Stimulated activated CD4-positive, alpha-beta T cell treated with anti-CD3 and anti-CD28 coated beads, Interleukin-1b, Interleukin-23, amount 100 ng/mL, for 1 hour (primary cell): ENCODE measurements at places on chromosomes 13 and 19.

DNA sequence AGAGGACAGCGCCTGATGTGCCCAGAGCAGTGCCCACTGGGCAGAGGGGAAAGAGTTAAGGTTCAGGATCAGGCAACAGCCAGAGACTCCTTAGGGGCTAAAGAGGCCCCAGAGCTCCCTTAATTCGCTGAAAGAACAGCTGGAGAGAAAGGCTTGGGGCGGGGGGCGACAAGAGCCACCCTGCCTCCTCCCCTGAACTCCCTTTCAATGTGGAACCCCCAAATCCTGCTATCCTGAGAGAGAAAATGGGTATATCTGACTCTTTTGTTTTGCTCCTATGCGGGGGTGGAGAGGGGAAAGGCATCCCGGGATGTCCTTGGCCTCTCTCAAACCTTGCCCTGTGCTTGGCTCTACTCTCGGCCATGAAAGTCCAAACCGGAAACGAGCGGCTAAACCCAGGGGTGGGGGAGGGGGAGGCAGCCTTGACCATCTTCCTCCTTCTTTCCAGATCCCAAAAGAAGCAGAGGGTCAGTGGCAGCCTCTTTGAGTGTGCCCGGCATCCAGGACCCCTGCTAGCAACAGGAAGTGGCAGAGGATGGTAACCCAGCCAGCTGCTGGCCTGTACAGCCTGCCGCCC is 4.7 kb downstream of the PRKACA start:
- no peak for DNase-seq

GRCh38 chr13:81610644-81611043 is 1269.7 kb upstream of the SPRY2 start:
- no peak for DNase-seq

- DNase-seq = no peak
Observed at GRCh38 chr19:17424743-17425365, 5.0 kb downstream of the MVB12A start.

DNA sequence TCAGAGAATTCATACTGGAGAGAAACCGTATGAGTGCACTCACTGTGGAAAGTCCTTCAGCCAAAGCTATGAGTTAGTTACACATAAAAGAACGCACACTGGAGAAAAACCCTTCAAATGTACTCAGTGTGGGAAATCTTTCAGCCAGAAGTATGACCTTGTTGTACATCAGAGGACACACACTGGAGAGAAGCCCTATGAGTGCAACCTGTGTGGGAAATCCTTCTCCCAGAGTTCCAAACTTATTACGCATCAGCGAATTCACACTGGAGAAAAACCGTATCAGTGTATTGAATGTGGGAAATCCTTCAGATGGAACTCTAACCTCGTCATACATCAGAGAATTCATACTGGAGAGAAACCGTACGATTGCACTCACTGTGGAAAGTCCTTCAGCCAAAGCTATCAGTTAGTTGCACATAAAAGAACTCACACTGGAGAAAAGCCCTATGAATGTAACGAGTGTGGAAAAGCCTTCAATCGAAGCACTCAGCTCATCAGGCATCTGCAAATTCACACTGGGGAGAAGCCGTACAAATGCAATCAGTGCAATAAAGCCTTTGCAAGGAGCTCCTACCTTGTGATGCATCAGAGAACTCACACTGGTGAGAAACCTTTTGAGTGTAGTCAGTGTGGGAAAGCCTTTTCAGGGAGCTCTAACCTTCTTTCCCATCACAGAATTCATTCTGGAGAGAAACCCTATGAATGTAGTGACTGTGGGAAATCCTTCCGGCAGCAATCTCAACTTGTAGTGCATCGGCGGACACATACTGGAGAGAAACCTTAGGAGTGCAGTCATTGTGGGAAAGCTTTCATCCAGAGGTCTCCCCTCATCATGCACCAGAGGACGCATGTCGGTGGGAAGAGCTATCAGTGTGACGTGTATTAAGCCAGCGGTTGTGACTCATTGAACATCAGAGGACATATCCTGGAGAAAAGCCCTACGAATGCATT is 16.5 kb upstream of the ZNF8 start:
- DNase-seq = no peak

- DNase-seq = no peak
Observed at GRCh38 chr13:21031594-21032275, 29.7 kb downstream of the LATS2 start.

- no peak for DNase-seq
Observed at GRCh38 chr13:113417008-113417751, 36.1 kb downstream of the ADPRHL1 start.

DNA sequence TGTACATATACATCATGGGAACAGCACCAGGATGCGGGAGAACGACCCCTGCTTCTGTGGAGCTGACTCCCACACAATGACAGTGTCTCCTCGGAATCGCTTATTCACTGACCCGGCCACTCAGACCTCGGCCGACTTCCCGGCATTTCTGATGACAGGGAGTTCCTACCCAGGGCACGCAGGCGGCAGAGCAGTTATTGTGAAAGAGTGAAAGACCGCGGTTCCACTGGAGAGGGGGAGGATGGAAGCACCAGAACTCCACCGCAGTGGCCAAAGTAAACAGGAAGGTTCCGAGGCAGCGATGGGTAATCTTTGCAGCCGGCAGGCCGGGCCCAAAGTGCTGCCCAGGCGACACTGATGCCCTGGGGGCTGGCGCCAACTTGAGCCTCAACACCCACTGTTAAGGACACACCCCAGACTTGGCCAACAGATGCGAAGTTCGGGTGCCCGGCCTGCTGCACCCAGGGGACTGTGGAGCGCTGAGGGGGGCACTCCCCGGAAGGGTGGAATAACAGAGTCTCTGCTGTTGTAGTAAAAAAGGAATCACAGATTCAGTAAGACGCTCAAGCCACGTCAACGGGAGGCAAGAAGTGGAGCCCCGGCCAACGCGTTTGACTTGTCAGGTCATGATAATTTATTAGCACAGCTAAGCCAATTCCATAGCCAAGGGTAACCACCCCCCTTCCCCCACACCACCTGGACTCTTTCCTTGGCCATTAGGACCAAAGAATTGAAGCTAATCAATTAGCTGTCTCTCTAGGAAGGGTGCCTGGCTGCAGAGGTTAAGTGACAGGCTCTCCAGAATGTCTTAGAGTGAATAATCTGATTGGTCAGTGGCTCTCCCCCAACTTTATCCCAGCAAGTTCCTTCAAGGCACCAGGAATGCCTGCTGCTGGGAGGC is 5.8 kb downstream of the MLLT1 start:
- DNase-seq = no peak

DNA sequence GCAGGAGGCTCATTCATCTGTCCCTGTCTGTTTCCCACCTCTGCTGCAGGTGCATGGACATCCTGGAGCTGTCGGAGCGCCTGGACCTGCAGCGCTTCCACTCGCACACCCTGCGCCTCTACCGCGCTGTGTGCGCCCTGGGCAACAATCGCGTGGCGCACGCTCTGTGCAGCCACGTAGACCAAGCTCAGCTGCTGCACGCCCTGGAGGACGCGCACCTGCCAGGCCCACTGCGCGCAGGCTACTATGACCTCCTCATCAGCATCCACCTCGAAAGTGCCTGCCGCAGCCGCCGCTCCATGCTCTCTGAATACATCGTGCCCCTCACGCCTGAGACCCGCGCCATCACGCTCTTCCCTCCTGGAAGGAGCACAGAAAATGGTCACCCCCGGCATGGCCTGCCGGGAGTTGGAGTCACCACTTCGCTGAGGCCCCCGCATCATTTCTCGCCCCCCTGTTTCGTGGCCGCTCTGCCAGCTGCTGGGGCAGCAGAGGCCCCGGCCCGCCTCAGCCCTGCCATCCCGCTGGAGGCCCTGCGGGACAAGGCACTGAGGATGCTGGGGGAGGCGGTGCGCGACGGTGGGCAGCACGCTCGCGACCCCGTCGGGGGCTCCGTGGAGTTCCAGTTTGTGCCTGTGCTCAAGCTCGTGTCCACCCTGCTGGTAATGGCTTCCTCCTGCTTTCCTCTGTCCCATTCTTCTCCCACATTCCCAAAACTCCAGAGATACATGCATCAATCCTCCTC is 52.2 kb downstream of the RYR1 start:
- DNase-seq = no peak

- no peak for DNase-seq
Observed at GRCh38 chr13:108915095-108915633, 285.8 kb downstream of the MYO16 start.

DNA sequence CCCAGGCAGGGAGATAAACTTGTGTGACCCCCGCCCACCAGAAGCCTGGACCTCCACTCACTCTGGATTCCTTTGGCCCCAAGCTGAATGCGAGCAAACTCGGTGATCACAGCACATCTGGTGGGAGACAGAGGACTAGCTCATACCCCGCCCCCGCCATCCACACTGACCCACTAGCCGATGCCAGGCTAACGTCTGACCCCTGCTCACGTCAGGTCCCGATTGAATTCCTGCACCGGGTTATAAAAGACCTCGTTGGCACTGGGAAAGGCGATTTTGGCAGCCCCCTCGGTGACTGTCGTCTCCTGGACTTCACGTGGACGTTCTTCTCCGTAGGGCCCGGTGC is 631 bp downstream of the TRMT1 start:
- no peak for DNase-seq

DNA sequence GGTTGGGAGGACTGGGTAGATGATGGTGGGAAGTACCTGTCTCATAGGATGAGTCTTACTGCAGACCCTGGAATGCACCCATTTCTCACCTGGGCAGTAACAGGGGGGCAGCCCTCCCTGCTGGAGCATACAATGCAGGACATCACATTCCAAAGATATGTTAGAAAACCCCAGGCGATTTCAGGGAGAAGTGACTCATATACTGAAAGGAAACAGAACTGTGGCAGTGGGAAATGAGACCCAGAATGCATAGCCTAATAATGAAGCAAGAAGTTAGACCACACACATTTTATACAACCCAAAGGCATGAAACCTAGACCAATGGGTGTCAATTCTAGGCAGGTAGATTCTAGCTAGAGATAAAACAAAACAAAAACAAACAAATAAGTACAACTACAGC is 402.7 kb downstream of the IRS2 start:
- DNase-seq = no peak

DNA sequence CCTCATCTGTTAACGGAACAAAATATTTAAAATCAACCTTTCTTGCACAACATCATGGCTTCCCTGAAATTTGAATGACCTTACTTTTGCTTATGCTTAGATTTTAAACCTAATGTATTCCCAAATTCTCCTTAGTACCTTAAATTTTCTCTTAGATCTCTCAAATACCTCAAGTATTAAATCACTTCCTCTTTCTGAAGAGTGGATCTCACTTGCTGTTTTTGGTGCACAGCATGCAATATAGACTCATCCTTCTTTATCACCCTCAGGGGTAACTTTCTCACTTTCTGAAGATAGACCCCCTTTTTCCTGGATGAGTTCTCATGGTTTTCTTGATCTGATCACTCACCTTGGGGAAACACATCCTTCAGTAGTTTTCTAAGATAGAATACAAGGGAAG is 871.7 kb downstream of the DACH1 start:
- no peak for DNase-seq

- no peak for DNase-seq
Observed at GRCh38 chr19:48186015-48186414, 15.5 kb downstream of the ZSWIM9 start.

- DNase-seq = no peak
Observed at GRCh38 chr13:19927117-19927748, 31.3 kb upstream of the ZMYM2 start.

GRCh38 chr13:50140581-50141374 is 125.5 kb downstream of the KCNRG start:
- no peak for DNase-seq

DNA sequence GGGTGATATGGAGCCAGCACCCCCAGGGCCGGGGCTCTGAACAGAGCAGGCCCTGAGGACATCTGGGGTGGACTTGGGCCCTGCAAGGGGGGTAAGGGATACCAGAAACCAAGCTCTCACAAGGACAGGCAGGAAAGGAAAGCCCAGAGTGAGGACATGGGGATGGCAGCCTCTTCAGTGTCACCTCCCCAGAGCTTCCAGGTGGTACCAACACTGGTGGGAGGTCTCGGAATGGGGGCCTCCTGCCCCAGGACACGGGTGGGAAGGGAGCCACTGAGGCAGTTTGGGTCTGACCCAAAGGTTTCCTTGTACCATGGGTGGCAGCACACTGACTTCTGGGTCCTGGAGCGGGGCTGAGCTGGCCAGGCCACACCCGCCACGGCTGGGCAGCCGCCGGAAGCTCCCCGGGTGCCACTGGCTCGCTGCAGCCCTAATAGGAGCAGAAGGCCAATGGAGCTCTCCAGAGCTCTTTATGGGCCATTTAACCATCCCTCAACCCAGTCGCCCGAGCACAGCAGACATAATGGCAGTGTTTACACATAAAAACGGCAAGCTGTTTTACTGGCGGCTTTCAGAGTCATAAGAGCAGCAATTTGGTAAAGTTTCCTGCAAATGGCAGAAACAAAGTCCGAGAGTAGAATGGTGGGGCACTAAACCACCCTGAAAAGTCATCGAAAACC is 59.3 kb downstream of the PEPD start:
- DNase-seq = no peak

DNA sequence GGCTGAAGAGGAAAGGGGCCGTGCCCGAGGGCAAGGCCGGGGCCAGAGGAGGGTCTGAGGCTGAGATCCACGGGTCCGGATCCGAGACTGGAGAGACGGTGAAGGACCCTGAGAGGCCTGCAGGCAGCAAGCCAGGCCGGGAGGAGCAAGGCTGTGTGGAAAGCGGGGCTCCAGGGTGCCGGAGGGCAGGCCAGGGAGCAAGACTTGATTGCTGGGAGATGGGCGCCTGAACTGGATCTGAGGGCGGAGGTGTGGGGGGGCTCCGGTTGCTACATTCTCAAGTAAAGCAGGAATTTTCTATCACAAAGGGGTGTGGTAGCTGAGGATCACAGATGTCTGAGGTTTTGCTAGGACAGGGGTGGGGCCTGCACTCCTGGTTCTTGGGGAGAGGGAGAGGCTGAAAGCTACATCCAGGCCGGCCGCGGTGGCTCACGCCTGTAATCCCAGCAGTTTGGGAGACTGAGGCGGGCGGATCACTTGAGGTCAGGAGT is 3.8 kb downstream of the MAMSTR start:
- DNase-seq = no peak

DNA sequence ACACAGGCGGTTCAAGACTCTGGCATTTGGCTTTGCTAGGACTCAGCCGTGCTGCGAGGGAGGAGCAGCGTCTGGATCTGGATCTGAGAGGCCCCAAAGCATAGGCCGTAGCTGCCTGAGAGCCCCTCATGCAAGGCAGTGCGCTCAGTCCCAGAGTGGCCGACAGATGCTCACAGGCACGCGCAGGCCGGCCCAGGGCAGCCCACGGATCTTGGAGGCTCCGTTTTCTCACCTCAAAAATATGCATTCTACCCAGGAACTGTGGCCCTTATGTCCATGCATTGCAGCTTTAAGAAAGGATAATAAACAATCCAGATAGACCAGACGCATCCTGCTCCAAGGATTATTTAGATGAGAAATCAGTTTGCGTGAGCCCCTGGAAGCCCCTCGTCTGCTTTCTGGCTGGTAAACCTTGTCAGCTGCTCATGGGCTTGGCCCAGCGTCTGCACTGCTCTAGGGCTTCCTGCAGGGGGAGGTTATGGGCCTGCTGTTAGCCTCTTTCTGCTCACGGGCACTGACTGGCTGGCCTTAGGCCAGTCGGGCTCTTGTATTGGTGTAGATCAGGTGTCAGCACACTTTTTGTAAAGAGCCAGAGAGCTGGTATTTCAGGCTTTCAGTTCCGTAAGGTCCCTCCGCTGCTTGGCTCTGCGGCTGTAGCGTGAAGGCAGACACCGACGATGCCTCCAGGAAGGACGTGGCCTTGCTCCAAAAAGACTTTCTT is 24.2 kb downstream of the TEX29 start:
- no peak for DNase-seq
